Activated T-cell treated with anti-CD3 and anti-CD28 coated beads, Interleukin-2, amount 50 U/mL, for 48 hours (primary cell): ENCODE measurements at places on chromosomes 6 and 20.
A peak's percentile ranks its signal among the peaks of the same experiment; 100 is the strongest.

- no peak for DNase-seq
Measured at GRCh38 chr20:53466279-53466678, 127.4 kb downstream of the ZNF217 start.

DNA sequence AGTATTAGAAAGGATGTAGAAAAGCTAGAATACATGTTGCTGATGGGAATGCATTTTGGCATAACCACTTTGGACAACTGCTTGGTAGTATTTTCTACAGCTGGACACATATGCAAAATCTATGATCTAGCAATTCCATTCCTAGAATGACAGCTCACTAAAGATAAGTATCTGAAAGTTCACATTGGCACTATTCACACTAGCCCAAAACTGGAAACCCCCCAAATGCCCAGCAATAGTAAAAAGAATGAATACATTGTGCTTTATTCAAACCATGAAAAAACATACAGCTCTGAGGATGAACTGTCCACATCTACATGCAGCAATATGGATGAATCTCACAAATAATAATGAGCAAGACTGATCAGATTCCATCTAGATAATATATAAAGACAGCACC is 79.0 kb downstream of the PPP1R3G start:
- no peak for DNase-seq

DNA sequence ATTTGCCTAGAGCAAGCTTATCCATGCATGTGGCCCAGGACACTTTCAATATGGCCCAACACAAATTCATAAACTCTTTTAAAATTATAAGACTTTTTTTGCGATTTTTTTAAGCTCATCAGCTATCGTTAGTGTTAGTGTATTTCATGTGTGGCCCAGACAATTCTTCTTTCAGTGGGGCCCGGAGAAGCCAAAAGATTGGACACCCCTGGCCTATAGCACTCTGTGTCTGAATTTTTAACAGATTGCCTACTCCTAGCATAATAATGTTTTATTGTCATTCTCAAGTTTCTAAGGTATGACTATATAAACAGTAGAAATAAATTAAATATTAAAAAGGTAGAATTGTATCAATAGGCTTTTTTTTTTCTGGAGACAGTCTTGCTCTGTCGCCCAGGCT is 48.6 kb upstream of the LOC128125822 start:
- no peak for DNase-seq

GRCh38 chr6:161073930-161074329 is 82.4 kb downstream of the MAP3K4 start:
- no peak for DNase-seq

- no peak for DNase-seq
Measured at GRCh38 chr6:121549736-121550135, 114.3 kb downstream of the GJA1 start.

GRCh38 chr6:127202676-127203075 is 64.0 kb upstream of the RNF146 start:
- no peak for DNase-seq

- peak; percentile 11 for DNase-seq
Measured at GRCh38 chr20:53606364-53606985, 12.8 kb upstream of the ZNF217 start.

GRCh38 chr20:19737025-19737424 is 21.0 kb upstream of the RIN2 start:
- DNase-seq, result no peak

- no peak for DNase-seq
Measured at GRCh38 chr6:90098001-90098531, 198.6 kb downstream of the BACH2 start.

DNA sequence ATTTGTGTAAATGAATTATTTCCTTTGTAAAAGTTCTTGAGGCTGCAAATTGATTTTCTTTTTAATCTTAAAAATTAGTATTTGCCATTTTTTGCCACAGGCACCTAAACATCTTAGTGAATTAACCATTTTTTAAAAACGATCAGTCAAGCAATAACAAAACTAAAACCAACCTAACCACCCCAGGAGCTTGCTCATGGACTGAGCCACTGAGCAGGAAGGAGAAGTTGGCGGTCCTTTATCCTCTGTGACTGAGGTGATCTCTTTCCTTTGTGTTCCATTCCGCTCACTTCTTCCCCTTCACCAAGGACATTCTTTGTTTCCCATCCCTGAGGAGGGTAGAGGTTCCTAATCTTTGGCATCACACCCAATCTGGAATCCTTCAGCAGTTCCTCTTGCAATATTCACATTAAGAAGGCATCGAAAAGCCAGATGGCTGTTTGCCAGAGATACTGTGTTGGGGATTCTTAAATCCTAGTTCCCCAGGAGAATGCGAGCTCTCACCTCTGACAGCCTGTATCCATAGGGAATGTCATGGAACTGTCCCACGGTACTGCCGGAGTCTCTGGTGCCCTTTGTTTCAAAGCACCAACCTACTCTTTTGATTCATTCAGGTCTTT is 30.5 kb downstream of the RPRD1B start:
- no peak for DNase-seq

DNA sequence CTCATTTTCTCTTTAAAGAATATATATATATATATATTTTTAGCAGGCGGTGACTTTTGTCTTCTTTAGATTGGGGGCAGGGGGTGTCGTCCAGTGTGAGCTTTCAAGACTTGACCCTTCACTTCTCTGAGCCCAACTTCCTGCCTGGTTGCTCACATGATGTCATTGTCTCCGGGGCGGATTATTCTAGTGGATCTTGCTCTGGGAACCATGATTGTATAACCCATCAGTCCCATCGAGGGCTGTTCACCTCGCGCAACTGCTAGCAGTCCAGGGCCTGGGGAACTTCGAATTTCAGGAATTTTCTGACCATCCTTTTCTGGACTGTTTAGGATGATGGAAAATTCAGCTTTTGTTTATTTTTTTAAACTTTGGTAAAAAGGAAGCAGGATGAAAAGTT is 1.0 kb downstream of the IGF2R start:
- no peak for DNase-seq

- DNase-seq, result no peak
Measured at GRCh38 chr20:10047427-10047826, 12.6 kb downstream of the ANKEF1 start.

GRCh38 chr6:159984268-159984786 is 15.4 kb downstream of the IGF2R start:
- no peak for DNase-seq

DNA sequence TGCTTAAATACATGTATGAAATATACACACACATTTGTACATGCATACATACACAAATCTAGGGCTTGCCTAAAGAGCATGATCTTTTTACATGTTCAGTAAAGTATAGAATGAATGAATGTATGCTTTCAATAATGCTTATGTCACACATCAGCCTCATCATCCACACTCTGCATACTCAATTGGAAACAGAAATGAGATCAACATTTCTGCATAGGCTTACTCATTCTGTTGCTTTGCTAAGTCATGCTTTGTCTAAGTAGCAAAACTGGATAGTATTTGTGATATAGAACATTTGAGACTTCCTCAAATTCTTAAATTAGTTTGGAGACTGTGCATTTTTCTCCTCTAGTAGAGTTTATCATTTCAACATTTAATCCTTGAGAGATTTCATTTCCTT is 343.3 kb downstream of the ADGRB3 start:
- DNase-seq, result no peak

DNA sequence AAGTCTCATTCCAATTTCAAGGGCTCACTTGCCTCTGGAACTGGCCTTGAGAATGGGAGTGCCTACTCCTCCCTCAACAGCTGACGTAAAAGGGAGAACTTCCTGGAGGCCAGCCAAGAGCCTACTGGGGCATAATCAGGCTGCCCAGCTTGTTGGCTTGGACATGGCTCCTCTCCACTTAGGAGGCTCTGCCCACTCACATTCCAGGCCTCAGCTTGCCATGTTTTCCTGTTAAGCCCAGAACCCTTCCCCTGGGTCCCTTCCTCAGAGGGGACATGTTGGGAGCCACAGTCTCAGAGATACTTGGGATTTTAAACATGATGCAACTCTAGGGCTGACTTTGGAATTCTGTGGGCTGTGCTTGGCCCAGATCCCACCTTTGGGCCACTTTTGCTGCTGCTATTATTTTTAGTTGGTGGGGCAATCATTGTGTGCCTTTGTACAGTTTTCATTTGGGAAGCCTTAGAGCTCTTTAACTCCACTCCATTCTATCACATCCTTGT is 31.5 kb upstream of the ADTRP start:
- DNase-seq, result no peak

- no peak for DNase-seq
Measured at GRCh38 chr20:52668626-52669025, 303.5 kb upstream of the TSHZ2 start.

GRCh38 chr20:58995461-58996225 is 11.4 kb downstream of the CTSZ start:
- DNase-seq, result no peak

GRCh38 chr20:62820208-62820961 is 3.5 kb downstream of the COL9A3 start:
- DNase-seq, result no peak

GRCh38 chr20:61900011-61900944 is 165.4 kb downstream of the TAF4 start:
- DNase-seq, result no peak

DNA sequence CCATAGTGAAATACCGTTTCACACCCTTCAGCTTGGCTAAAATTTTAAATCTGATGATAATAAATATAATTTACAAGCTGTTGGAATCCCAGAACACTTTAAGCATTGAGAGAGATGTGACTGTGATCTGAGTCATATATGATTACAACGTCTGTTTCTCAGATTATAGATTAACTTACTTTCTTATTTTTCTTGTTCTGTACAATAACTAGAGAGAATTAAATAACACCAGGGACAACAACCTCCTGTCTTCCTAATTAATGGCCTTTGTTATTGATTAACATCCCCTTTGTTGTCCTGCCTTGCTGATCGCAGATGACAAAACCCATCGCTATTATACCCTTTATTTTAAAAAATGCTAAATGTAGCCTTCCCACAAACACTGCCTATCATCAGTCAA is 87.8 kb upstream of the EZR start:
- DNase-seq, result no peak

GRCh38 chr6:129889580-129889979 is 28.5 kb upstream of the TMEM244 start:
- DNase-seq, result no peak

DNA sequence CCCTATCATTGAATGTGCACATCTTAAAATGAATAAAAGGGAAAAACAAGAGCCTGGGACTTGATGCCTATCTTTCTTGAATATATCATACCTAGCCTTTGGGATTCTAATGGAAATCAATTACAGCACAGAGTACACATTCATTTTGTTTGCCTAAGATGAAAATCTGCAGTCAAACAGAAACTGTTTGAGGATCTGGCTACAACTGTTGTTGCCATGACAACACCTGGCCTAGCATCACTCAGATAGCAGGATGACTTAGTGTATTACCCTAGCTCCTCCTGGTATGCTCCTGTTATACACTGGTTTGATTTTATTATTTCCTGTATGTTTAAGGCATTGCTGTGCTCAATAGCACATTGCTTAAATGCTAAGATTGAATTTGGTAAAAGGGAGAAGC is 71.5 kb upstream of the LAMP5 start:
- DNase-seq, result no peak

- DNase-seq, result no peak
Measured at GRCh38 chr20:18634501-18634900, 46.6 kb downstream of the DTD1 start.

DNA sequence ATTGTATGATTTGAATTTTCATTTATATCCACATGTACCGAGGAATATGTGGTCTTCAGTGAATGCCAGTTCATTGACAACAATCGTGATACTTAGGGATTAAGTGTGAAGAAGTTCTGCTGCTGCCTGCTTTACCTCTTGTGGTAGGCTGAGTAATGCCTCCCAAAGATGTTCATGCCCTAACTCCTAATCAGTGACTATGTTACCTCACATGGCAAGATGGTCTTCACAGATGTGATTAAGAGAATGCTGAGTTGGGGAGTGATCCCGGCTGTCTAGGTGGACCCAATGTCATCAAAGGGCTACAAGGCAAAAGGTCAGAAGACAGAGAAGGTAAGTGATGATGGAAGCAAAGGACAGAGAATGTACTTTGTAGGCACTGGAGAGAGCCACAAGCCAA is 181.0 kb downstream of the FOXC1 start:
- DNase-seq, result no peak

DNA sequence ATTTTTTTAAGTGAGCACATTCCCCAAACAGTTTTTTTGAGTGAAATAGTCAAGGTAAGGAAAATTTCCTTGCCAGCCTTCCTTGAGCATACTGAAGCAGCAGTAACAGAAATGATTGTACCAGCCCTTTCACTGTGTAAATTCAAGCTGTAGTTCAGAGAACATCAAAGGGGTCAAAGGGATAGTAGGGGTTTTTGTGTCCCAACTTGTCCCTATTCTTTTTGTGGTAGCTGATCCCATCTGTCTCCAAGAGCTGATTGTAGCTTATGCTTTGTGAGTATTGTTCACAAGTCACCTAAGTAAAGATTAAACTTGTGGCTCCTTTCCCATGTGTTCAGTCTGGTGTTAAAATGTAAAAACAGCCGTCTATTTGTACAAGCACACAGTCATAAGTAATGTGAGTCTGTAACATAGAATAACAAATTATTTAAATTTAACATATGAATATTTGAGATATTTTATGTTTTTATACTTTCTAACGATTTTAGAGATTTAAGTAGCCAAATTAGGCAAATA is 185.0 kb downstream of the CENPW start:
- DNase-seq, result no peak

DNA sequence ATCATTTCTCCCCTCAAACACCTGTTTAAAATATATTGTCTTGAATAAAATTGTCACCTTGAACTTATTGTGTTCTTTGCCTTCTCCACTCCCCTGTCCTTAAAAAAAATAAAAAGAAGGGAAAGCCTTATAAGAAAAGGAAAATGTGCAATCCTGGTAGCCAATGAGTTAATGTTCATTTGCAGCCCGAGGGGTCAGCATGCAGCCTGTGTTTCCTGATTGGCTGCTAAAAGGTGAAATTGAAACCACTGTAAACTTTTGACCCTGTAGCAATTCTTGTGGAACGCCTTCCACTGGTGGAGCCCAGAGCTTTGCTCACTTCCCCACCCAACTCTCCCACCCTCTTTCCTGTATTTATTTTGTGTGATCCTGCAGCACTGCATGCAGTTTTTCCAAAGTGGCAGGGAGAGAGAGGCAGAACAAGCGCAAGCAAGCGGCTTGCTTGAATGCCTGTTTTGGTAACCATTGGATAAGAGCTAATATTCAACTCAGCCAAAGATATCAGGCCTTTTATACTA is 74.9 kb downstream of the NCOA3 start:
- DNase-seq, result no peak

DNA sequence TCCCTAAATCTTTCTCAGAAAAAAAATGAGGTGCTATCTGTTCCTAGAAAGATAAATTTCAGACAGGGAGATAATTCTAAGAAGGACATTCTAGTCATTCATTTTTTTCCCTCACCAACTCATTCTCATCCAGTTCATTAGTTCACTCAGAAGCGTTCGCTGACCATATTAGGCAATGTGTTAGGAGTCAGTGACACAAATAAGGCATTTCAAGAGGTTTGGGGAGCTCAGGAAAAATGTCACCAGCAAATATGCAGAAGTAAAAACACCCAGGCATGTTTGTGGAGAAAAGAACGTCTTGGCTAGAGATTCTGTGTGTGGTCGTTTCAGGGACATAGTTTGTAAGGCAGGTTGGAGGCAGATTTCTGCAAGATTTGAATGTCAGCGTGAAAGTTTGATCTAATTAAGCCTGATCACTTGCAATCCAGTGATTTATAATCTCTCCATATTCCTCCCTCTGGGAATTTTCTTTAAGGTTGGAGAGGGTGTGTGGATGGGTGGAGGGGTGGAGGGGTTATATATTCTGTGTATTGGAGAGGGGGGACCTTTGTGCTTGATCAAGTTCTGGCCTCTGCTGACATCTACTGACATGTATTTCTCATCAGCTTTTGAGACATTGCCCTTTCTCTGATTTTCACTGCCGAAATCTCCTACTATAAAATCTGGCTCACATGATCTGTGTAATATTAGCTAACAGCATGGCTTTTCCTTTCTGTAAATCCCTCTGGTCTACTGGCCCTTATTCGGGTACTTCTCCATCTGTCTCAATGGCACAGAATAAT is 3.6 kb downstream of the MYCT1 start:
- DNase-seq, result no peak
